ENCODE measurements at places on chromosomes 2 and 18.

- DNase-seq: no peak
Measured at GRCh38 chr2:14297340-14297739, 335.2 kb upstream of the LRATD1 start.

- DNase-seq: no peak
Measured at GRCh38 chr2:5164776-5165525, 527.2 kb upstream of the SOX11 start.

DNA sequence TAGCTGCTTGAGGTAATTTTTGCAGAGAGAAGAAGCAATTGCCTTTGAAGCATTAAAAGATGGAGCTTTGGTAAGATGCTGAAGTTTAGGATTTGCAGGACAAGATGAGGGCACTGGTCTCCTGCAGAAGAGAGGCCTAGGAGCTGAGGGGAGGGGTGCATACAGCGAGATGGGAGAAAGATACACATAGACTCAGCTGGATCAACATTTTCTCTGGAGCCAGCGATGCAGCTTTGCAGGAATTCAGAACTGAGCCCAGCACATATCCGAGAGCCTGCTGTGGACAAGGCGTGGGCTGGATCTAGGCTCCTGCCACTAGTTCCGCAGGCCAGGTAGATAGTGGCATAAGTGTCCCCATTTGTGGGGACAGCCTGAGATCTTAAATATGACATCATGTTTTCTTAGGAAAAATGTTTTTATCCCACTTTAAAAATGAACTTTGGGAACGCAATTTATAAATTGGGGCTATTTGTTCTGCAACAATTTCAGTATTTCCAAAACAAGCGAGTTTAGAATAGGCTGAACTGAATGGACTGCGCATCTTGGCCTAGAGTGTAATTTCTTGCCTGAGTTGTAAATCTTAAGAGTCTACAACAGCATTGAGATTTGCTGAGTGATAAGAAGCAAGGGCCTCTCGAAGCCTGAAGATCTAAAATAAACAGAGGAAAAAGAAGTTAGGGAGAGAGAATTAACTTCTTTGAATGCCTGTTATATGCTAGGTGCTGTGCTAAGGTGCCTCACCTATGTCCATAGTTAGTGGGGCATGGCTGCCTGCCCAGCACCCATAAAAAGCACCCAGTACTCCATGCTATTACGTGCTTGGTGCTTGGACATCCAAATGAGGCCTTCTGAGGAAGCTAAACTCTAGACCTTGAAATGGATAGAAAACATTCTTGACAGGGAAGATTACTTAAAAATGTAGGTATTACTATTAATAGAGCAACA is 17.3 kb downstream of the GRHL1 start:
- no peak for DNase-seq

DNA sequence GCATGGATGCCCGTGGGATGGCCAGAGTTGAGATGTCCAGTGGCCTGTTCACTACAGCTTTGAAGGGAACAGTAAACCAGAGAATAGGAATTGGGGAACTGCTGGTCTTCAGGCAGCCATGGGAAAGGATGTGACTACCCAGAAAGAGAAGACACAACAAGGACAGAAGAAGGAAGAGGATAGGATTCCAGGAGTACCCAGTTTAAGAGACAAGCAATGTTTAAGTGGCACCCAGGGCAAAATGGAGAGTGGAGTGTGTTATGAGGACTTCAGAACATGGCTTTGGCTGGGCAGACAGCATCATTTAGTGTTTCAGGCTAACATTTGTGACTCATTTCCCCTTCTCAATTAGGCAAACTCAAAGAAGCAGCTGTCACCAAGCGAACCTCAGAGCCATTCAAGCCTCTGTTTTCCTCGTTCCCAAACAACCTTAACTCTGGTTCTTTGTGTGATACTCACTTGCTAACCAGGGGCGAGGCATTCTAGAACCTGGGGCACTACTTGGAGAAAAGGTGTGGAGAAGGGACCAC is 4.0 kb upstream of the FAM124B start:
- DNase-seq: no peak

- DNase-seq: no peak
Measured at GRCh38 chr2:235002198-235003095, 50.6 kb downstream of the SH3BP4 start.

DNA sequence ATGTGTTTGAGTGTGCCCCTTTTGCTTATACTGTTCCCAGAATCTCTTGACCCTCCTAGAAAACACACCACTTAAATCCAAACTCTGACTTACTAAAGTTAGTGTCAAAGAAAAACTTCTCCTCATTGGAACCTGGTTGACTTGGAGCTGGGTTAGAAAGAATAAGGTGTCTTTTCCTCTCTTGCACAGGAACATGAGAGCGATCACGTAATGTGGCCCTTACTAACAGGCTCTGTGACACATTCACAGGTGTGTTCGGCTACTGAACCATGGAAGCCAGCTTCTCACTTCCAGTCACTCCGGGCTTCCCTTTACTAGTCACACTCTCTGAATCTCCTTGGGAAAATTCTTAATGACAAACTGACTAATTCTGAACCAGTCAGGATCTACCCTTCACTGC is 5.4 kb upstream of the POU3F3 start:
- no peak for DNase-seq

GRCh38 chr2:101874069-101874468 is 117.7 kb upstream of the IL1R2 start:
- DNase-seq: no peak

GRCh38 chr2:169107645-169108044 is 38.3 kb downstream of the DHRS9 start:
- no peak for DNase-seq

DNA sequence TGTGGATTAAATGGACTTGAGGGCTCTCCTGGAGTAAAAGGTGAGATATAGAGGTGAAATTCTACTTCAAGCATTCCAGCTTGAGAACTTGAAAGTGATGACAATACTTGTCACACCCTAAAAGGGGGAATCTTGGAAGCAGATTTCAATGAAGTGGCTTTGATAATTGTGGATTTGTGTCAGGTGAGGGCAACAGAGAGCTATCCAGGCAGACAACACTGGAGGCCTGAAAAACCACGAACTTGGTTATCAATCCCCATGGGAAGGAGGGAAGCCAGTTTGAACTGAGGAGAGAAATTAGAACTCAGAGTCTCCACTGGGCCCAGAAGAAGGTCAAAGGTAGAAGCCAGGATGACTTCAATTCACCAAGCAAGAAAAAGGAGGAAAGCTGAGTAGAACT is 263.9 kb downstream of the FIGN start:
- no peak for DNase-seq

DNA sequence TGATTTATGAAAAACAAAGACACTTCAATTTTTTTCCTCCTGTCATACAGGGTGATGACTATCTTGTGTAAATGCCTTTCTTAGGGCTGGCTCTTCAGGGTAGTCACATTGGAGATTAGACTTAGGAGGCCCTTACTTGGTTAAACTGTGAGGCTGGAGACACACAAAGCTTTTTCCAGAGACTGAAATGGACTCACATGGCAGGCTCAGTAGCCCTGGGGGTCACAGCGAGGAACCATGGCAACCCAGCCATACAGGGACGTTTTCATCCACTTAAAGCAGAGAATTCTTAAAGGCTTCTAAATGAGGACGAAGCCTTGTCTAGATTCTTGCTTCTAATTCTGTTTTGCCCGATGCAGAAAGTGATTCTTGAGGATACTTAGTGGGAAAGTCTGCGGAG is 57.3 kb upstream of the ZDBF2 start:
- no peak for DNase-seq

GRCh38 chr2:164826293-164827243 is 15.1 kb downstream of the COBLL1 start:
- DNase-seq: no peak

DNA sequence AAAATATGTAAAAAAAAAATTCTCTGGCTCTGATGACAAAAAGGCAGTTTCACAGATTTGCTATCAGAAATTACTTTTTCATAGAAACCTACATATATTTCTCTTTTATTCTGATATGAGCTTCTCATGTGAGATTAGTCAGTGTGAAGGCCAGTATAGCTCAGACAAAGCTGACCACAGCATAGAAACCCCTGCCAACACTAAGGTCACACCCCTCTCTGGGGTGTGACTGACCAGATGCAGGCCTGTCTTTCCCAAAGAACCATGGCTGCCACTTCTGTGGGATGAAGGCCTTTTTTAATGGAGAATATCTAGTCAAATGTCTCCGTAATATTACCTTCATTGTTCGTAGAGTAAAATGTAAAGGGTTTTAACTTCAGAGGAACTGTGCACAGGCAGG is 330.3 kb upstream of the KCNJ3 start:
- no peak for DNase-seq

DNA sequence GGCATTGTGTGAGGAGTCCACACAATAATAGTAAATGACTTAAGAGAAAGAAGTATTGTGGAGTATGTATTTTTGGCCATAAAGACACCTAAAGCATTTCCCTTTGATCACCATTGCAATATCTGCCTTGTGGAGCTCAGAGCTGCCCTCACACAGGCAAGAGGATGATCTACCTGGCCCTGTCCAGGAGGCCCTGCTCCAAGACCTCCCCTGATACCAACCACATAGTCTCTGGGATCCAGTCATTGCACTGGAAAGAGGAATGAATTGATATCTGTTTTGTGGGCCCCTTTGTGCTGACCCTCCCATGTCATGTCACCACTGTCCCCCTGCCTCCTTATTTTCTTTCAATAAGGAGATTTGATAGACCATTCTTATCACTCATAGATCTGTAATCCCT is 430.6 kb upstream of the TNP1 start:
- DNase-seq: no peak
